K562 (cell line): ENCODE measurements at places on chromosomes 4 and X. TPM values are rescaled to one million over a fixed set of nuclear protein-coding genes. Genes with fewer than 3 reads are reported as not detected.

DNA sequence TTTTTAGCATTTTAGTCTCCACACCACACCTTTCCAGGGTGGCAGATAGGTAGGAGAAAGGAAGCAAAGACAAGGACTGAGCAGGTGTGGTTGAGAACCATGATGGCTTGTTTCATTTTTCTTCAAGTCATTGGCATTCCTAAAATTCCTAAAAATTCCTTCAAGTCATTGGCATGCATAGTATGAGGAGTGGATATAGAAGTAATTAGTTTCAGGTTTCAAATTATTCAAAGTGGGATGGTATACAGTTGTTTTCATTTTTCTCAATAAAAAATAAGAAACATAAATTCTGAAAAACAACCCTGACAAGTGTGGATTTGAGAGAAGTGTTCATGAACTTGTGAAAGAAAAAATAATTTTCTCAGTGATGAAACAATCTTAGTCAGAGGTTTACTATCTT lies 22.3 kb upstream of the HERC3 start:
- no peak for DNase-seq

- no peak for DNase-seq
Measured at GRCh38 chr4:20271950-20272349, 20.2 kb downstream of the SLIT2 start.

Gene SPIN4
- 23.7 and 24.5 TPM in 2 replicates for total RNA-seq

Gene RBM46
- total RNA-seq = not detected in 2 replicates

DNA sequence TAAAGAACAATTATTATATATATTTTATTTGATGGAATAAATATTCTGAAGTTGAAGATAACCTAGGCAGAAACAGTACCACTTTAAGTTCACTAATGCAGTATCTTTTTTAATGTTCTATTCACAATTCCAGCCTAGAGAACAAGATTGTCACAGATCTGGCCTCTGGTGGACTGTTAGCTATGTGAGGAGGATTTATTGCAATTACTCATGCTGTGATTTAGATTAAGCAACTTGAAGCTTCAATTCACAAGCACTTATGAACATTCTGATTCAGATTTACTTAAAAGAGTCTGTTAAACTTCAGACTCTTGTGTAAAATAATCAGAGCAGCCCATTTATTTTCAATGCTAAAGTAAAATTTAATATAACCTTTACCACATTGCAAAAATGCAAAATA lies 1489.8 kb downstream of the STIM2 start:
- no peak for DNase-seq

DNA sequence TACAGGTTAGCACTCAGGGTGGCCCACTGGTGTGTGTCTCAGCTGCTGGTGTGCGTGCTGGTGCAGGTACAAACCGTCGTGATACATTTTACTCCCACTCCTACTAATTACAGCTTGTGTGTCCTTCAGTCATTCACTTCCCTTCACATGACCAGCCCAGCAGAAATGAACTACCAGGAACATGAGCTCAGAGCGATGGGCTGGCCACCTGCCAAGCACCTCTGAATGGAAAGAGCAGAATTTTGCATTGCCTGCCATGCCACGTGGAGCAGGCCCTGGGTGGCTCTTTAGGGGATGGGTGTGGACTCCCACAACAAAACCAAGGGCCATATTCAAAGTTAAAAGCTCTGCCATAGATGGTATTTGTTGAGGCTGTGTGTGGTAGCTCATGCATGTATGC lies 58.9 kb upstream of the PGM2 start:
- no peak for DNase-seq

Gene TXK
- total RNA-seq = 0.40 and 0.67 TPM in 2 replicates

Gene EGFL6
- not detected in 2 replicates for total RNA-seq

Gene BMP3
- not detected in 2 replicates for total RNA-seq

GRCh38 chr4:95638920-95639501 lies 90.2 kb upstream of the UNC5C start:
- no peak for DNase-seq

GRCh38 chr4:126738926-126739325 lies 893.8 kb upstream of the INTU start:
- DNase-seq = no peak

Gene GLOD5
- total RNA-seq = 1.4 and 1.9 TPM in 2 replicates

DNA sequence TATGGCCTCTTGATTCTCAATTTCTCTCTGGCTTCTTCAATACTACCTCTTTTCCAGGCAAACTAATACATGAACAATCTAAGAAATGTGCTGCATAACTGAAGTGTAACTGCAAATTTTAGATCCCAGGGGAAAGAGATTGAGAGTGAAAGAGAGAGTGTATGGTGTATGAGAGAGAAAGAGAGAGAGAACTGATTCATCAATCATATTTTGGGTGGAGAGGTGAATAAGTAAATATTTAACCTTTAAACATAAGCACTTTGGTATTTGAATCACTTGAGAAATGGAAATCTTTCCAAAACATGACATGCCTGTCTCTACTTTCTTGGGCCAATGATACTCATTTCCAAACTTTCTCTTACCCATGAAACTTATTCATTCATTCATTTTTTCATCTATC lies 147.2 kb upstream of the DIPK2B start:
- no peak for DNase-seq

DNA sequence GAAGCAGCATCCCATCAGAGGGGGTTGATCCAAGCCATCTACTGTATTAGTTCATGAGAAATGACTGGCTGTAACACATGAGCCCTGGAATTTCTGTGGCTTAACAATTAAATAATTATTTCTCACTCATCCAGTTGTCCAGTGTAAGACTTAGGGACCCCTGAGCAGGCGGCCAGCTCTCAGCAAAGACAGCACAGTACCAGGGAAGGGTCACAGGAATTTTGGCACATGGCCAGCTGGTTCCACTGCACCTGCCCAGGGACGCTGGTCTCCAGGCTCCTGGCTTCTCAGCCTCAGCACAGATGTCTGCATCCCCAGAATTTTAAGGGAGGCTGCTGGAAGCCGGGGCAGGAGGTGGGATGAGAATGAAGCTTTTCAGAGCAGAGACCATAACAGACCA lies 93.7 kb upstream of the DHRSX start:
- DNase-seq = no peak

DNA sequence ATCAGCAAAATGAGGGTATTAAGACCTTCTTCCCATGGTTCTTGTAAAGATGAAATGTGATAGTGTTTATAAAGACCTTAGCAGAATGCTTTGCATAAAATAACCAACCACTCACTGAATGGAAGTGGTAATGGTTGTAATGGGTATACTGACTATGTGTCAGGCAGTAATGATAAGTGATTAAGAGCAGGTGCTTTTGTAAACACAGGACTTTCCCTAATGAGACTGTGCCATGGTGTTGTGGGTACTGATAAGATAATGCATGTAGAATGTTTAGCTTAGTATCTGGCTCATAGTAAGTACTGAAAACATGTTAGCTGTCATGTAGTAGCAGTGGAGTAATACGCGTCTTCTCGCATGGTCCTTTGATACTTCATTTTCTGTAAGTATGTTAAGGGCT lies 6.9 kb downstream of the LSM6 start:
- DNase-seq = no peak

Gene RBMXL3
- 0.29 and 0.31 TPM in 2 replicates for total RNA-seq

Gene C4orf36
- not detected in 2 replicates for total RNA-seq

DNA sequence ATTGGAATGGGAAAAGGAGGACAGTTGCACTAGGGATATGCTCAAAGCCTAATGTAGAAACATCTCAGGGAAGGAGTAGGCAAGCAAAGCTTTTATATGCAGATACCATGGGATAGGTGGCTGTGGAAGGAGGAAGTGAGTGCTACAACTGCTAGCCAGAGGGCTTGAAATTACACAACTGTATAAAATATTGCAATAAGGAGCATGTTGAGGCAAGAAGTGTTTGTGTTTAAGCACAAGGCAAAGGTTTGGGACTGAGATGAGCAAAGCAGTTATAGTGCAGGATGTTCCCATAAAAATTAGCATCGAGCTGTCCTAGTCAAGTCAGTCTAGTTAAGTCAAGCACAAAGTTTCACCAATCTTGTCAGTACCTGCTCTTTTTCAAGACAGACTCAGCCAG lies 35.6 kb upstream of the DCAF8L1 start:
- no peak for DNase-seq

Gene PIR
- 8.3 and 9.4 TPM in 2 replicates for total RNA-seq
